ENCODE measurements at places on chromosomes 2 and 18. TPM values are rescaled to one million over a fixed set of nuclear protein-coding genes. Genes with fewer than 3 reads are reported as not detected.

SERPINB13 gene
- total RNA-seq, result not detected

L3MBTL4 gene
- total RNA-seq, result under 0.01 TPM

CD226 gene
- under 0.01 TPM for total RNA-seq

ATP6V1C2 gene
- total RNA-seq, result not detected

XRCC5 gene
- total RNA-seq, result 233 TPM

POTEC gene
- total RNA-seq, result not detected

FBLN7 gene
- 1.0 TPM for total RNA-seq

ANKRD36 gene
- 3.7 TPM for total RNA-seq

Data from bronchus fibroblast of lung (primary cell).